WERI-Rb-1 (cell line): ENCODE measurements at places on chromosomes 4 and X.

DNA sequence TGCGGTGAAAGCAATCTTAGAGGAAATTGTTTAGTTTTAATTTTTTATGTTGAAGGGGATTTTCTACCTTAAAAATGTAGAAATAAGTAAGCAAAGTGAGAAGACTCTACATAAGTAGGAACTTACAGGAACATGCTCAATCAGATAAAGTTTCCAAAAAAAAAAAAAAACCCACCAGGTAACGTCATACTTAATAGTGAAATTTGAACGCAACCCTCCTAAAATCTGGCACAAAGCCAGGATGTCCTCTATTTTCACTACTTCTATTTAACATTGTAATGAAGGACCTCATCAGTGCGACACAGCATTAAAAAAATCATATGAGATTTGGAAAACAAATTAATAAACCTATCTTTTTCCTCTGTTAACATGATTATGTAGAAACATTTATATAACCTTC lies 135.0 kb upstream of the FAT4 start:
- no peak for DNase-seq

DNA sequence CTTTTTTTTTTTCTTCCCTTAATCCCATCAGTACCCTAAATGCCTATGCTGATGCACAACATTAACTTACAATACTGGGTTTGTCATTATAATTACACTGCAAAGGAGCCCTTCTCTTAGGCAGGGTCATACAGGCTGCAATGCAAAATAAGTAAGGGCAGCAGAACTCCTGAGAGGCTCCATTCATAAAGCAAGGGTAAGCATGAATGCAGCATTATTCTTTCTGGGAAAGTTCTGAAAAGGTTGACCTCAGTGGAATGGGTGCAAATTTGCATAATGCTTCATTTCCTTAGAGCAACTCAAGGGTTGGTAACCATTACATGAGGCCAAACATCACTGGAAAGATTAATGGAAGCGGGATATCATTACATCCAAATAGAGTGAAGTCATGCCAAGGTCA lies 789.2 kb downstream of the KLHL13 start:
- no peak for DNase-seq

DNA sequence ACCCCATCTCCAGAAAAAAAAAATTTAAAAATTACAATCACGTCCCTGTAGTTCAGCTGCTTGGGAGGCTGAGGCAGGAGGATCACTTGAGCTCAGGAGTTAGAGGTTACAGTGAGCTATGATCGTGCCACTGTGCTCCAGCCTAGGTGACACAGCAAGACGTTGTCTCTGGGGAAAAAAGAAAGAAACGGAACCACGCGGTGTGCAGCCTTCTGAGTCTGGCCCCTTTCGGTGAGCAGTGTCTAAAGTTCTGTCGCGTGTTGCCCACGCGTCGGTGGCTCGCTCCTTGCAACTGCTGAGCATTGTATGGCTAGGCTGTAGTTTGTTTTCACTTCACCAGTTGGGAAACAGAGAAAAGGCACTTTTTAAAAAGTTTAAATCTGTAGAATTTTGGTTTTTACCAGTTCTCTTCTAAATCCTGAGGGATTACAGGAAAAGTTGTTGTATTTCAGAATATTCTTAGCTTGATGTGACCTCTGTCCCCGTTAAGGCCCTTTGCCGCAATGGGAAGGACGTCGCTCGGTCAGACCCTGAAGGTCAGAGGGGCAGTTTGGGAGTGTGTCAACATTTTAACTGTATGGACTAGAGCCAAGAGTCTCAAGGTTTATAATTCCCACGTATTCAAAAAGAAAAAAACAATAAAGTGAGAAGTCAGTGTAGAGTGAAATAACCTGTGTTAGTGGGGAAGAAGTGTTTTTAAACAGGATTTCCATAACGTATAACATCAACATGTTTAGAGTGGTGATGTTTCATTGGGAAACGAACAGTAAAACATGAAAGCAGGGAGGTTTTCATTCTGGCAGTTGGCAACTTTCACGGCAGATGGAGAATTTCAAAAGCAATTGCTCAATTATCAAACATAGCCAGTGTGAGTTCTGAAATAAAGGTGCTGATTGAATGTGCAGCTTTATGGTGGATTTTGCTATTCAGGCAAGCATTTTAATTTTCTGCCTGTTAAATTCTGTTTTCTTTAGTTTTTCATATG lies 45.8 kb upstream of the MSANTD1 start:
- DNase-seq, result no peak

DNA sequence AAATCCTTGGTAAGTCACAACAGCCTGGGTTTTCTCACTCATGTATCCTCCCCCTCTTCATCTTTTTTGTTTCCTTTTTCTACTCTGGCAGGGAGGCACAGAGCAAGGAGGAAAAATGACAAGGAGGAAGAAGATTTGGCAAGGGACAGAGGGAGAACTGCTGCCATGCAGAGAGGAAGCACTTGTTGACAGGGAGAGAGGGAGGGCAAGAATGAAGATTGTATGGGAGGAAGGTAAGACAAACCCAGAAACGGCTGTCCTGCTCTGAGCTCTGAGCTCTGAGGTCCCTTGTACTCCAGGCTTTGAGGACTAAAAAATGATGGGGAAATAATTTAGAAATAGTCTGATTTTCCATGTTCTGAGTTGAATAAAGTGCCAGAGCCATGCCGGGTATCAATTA lies 123.9 kb downstream of the DCHS2 start:
- DNase-seq, result no peak

DNA sequence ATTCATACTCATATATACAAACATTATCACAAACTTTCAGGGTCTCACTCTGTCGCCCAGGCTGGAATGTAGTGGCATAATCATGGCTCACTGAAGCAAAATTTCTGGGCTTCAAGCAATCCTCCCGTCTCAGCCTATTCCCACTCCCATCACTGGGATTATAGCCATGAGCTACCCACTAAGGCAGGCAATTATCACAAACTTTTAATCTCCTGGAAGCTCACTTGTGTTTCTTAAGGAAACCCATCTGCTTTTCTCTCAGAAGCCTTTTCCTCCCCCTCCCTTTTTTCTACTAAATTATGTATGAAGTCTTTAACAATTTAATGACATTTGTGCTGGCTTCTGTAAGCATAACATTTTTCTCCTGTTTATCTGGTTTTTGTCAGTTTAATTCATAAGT lies 170.5 kb downstream of the AREG start:
- DNase-seq, result peak; percentile 28

- no peak for DNase-seq
Measured at GRCh38 chrX:31872007-31872406, 800.2 kb upstream of the FTHL17 start.

DNA sequence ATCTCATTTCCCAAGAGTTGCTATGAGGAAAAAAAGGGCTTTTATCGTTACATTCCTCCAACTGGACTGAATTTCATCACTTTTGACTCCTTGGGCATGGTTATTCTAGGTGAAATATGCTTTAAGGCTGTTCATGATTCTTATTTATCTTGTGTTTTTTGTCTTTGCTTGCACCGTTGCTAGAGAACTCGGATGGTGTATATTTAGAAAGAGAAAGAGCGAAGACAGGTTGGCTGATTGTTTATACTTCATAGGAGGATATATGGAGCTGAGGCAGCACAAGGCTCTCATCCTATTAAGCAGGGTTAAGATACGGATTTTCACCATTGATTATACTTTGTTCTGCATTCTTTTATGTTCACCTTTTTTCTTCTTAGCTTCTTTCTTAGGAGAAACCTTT lies 94.9 kb upstream of the GEMIN8 start:
- DNase-seq, result no peak

DNA sequence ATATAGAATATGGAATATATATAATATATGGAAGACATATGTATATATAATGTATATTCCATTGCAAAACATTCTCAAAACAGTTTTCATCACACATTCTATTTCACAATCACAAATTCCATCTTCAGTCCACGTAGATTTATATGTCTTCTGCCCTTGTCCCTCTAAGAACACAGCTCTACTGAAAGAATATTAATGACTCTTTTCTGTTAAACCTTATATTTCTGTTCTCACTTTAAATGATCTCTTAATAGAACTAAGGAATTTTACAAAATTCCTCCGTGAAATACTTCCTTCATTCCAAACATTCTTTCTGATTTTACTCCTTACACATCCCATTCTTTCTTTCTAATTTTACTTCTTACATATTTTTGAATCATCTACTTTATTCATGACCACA lies 1043.1 kb upstream of the PABPC4L start:
- DNase-seq, result no peak

- DNase-seq, result no peak
Measured at GRCh38 chrX:9227276-9227675, 193.3 kb upstream of the FAM9B start.

GRCh38 chr4:45043911-45044310 lies 317.6 kb upstream of the GNPDA2 start:
- no peak for DNase-seq

DNA sequence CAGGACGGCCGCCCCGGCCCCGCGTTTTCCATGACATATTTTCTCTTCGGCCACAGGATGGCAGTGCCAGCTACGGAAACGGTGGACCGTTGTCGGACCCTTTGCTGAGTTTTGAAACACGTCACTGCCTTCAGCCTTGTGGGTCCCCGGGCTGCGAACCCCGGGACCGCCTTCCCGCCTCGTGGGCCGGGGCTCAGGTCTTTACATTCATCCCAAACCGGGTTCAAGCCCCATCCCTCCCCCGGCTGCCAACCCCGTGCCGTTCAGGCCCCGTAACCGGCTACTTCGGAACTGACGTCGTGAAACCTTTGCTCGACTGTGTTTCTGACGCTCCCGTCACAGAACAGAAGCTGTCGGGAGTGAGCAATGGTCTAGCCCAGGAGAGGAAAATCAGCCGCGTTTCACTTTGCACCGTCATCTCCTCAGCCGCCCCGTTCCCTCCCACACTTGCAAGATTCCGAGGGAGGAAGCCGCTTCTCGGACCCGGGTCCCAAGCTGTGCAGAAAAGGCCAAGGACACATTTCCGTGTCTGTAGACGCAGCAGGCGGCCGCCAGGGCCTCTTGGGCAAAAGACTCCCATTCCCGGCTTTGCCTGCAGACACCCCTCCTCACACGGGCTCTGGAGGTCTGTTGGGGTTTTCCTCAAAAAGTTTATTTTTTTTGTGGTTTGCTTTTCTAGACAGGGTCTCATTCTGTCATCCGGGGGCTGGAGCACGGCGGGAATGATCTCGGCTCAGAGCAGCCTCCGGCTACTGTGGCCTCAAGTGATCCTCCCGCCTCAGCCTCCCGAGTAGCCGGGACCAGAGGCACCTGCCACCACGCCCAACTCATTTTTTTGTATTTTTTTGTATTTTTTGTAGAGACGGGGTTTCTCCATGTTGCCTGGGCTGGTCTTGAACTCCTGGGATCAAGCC lies 41.4 kb upstream of the PPP2R3B start:
- peak; percentile 20 for DNase-seq

- DNase-seq, result no peak
Measured at GRCh38 chr4:73707918-73708577, 32.3 kb upstream of the CXCL8 start.

DNA sequence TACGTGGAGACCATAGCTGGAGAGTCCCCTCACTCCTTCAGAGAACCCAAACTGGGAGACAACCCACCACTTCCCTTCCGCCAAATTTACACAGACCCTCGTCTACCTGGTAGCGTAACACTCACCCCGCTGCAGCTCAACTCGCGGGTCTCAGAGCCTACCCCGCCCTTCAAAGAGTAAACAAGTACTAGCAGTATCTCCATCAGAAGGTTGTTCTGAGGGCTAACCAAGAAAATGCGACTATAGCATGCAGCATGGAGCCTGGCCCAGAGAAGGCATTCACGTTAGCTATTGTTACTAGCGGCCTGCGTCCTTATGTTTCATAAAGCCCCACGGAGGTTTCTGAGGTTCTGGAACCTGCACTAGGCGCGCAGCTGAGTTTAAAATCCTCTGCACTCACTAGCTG lies 531 bp upstream of the MANBA start:
- peak; percentile 64 for DNase-seq

DNA sequence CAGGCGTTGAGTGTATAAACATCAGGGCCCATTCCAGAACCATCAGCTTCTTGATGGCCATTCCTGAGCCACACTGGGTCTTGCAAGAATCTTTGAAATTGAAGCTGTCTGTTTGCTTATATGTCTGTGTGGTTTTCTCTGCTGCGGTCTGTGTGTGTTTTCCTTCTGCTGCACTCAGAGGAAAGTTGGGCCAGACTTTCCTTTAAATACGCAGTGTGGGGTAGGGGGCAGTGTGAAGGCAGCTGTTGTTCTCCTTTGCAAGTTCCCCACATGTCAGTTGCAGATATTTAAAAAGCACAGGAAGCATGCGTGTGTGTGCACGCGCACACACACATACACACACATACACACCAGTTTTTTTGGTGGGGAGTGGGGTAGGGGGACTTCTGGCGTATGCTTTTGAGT lies 32.1 kb downstream of the CCKAR start:
- no peak for DNase-seq

DNA sequence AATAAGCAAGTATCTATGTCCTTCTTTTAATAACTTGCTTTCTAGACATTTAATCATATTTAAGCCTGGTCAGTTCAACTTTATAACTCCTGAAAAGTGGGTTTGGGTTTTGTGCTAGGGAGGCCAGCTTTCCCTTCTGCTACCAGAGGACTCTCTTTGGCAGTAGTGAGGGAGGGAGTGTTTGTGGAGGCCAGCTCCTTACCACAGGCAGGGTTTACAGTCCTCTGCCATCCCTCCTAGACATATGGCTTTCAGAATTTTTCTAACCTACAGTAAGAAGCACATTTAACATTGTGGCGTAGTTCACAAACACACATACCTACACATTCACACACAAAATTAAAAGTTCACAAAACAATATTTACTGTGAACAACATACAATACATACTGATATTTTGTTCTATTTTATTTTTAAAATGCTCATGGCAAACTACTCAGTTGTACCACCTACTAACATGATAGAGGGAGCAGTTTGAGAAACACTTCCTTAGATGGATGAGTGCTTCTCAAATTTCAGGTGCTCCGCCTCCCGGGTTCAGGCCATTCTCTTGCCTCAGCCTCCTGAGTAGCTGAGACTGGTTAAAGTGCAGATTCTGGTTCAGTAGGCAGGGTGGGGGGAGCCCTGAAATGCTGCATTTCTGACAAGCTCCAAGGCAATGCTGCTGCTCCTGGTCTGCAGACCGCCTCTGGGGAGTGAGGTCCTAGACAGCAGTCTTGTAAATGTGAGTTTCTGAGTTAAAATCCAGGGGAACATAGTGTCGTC lies 86.7 kb downstream of the PTTG2 start:
- DNase-seq, result no peak

- no peak for DNase-seq
Measured at GRCh38 chr4:1080432-1080831, 32.9 kb downstream of the RNF212 start.

- no peak for DNase-seq
Measured at GRCh38 chrX:44876086-44876485, 3.1 kb downstream of the KDM6A start.

- no peak for DNase-seq
Measured at GRCh38 chr4:149788300-149788699, 27.3 kb downstream of the IQCM start.

DNA sequence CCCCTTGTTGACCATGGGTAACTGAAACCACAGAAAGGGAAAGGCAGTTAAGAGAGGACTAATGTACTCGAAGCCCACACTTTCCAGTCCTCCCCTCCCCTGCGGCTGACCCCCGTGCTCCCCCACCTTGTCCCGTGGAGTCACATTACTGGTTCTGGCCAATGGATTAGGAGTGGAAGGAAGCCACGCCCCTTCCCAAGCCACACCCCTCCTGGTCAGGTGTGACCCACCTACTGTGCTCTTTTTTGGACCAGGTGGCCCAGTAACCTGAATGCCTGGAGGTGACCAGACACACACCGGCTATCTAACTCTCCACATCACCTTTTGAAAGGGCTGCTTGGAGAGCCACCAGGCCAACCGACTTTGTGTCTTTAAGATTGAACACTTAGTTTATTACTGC lies 109.3 kb upstream of the MSX1 start:
- no peak for DNase-seq

- no peak for DNase-seq
Measured at GRCh38 chr4:169601016-169601771, 11.2 kb downstream of the NEK1 start.

- no peak for DNase-seq
Measured at GRCh38 chrX:356385-357034, 30.2 kb downstream of the PPP2R3B start.
